Thoracic aorta (tissue), 2 donors: ENCODE measurements at places on chromosomes 1 and 21.

DNA sequence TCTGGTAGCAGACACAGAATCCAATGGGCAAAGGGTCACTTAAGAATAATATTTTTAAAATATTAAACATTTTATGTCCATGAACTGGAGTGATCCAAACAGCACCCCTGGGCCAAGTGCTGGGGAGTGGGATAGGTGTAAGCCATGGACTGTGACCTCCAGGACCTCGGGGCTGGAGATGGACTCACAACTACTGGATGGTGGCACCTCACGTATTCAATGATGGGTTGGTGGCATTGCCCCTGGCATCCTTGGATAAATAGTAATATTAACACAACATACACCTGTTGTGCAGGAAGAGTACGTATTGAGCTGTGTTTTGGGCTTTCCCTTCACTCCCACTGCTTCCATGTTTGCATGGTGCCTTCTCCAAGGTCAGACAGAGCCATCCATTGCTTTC is 39.3 kb upstream of the TENT5C start:
- H3K4me1 ChIP-seq: peaks cover 25% of the 10 kb centered on the region
- no peak overlapping the region for H3K27ac ChIP-seq
- no peak overlapping the region for H3K4me3 ChIP-seq
- no peaks in the 10 kb centered on the region for H3K27me3 ChIP-seq
- DNase-seq: no peak

DNA sequence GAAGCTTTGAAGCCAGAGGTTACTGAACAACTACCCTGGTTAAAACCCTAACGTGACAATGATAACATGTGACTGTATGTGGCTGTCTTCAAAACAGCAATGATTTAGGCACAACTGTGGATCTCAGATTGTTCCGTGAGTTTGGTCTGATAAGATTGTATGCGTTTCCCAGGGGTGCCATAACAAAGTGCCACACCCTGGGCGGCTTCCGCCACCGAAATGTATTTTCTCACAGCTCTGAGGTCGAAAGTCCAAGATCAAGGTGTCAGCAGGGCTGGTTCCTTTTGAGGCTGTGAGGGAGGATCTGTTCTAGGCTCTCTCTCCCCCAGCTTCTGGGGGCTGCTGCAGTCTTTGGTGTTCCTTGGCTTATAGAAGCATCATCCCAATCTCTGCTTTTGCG is 29.5 kb upstream of the ERG start:
- H3K27me3 ChIP-seq: no peaks in the 10 kb centered on the region
- no peak overlapping the region for H3K4me3 ChIP-seq
- no peaks in the 10 kb centered on the region for H3K36me3 ChIP-seq
- H3K27ac ChIP-seq: no peak overlapping the region
- DNase-seq: no peak

DNA sequence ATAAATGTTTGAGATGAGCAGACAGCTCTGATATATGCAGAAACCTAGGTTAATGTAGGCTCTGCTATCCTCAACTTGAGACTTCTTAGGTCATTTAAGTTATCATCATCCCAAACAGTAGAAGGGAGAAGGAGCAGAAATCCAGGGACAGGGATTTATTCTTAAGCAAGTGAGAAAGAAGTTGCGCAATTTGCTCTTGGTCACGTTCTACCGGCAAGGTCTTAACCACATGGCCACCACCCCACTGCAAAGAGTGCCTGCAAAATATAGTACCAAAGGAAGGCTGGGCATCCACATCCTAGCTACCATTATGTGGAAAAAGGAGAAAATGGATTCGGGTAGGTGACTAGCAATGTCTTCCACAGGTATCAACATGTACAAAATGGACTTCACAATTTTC is 25.2 kb downstream of the CRNN start:
- no peak overlapping the region for H3K27ac ChIP-seq
- H3K36me3 ChIP-seq: no peaks in the 10 kb centered on the region
- DNase-seq: no peak
- H3K4me1 ChIP-seq: no peaks in the 10 kb centered on the region
- H3K4me3 ChIP-seq: no peak overlapping the region

- no peak for DNase-seq
- no peaks in the 10 kb centered on the region for H3K27me3 ChIP-seq
- no peak overlapping the region for H3K4me3 ChIP-seq
- H3K36me3 ChIP-seq: no peaks in the 10 kb centered on the region
- no peaks in the 10 kb centered on the region for H3K4me1 ChIP-seq
- no peak overlapping the region for H3K27ac ChIP-seq
Observed at GRCh38 chr1:173097001-173097400, 46.3 kb upstream of the TNFSF18 start.

- no peaks in the 10 kb centered on the region for H3K27me3 ChIP-seq
- H3K4me3 ChIP-seq: no peak overlapping the region
- no peak overlapping the region for H3K27ac ChIP-seq
- peaks cover 10% of the 10 kb centered on the region for H3K36me3 ChIP-seq
Observed at GRCh38 chr21:39258207-39258606, 55.2 kb downstream of the BRWD1 start.

GRCh38 chr1:24830680-24831272 is 85.5 kb downstream of the CLIC4 start:
- no peaks in the 10 kb centered on the region for H3K36me3 ChIP-seq
- H3K27me3 ChIP-seq: no peaks in the 10 kb centered on the region
- H3K4me1 ChIP-seq: peaks cover 48% of the 10 kb centered on the region
- H3K27ac ChIP-seq: no peak overlapping the region
- no peak overlapping the region for H3K4me3 ChIP-seq

DNA sequence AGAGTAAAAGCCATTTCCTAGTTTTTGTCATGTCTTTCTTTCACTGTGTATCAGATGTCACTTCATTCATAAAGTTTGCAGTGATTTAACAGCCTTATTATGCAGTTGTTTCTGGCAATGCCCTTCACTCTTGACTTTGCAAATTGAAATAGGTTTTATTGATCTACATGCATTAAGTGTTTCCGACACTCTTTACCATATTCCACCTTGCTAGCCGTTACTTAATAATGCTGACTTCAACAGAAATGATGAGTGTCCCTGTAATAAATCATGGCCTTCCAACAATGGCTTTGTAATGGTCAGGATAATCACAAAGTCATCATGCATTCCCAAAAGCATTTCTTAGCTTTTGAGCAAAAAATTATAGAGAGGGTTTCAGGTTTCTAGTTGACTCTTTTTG is 236.8 kb upstream of the FMN2 start:
- no peak overlapping the region for H3K4me3 ChIP-seq
- no peak overlapping the region for H3K27ac ChIP-seq
- H3K27me3 ChIP-seq: no peaks in the 10 kb centered on the region
- H3K36me3 ChIP-seq: no peaks in the 10 kb centered on the region

GRCh38 chr1:30036666-30037065 is 686.7 kb downstream of the MATN1 start:
- no peaks in the 10 kb centered on the region for H3K36me3 ChIP-seq
- no peaks in the 10 kb centered on the region for H3K27me3 ChIP-seq
- no peak overlapping the region for H3K27ac ChIP-seq
- DNase-seq: no peak

- no peak overlapping the region for H3K4me3 ChIP-seq
- H3K4me1 ChIP-seq: peaks cover 9% of the 10 kb centered on the region
- no peaks in the 10 kb centered on the region for H3K27me3 ChIP-seq
- H3K27ac ChIP-seq: no peak overlapping the region
- no peaks in the 10 kb centered on the region for H3K36me3 ChIP-seq
Observed at GRCh38 chr1:117589544-117589943, 16.3 kb upstream of the TENT5C start.
